Mononuclear cell (primary cell): ENCODE measurements at places on chromosomes 3 and 15. TPM values are rescaled to one million over a fixed set of nuclear protein-coding genes. Genes with fewer than 3 reads are reported as not detected.

The SEMA7A gene
- 5.9 TPM for total RNA-seq

The SEMA3B gene
- total RNA-seq, result 0.42 TPM

The FGF12 gene
- under 0.01 TPM for total RNA-seq

The CFAP20DC gene
- 0.10 TPM for total RNA-seq

The KAT2B gene
- total RNA-seq, result 31.1 TPM

The ZNF620 gene
- 0.63 TPM for total RNA-seq

The ZNF592 gene
- total RNA-seq, result 20.1 TPM
